ENCODE measurements at places on chromosomes 5 and 9. TPM values are rescaled to one million over a fixed set of nuclear protein-coding genes. Genes with fewer than 3 reads are reported as not detected.

DNA sequence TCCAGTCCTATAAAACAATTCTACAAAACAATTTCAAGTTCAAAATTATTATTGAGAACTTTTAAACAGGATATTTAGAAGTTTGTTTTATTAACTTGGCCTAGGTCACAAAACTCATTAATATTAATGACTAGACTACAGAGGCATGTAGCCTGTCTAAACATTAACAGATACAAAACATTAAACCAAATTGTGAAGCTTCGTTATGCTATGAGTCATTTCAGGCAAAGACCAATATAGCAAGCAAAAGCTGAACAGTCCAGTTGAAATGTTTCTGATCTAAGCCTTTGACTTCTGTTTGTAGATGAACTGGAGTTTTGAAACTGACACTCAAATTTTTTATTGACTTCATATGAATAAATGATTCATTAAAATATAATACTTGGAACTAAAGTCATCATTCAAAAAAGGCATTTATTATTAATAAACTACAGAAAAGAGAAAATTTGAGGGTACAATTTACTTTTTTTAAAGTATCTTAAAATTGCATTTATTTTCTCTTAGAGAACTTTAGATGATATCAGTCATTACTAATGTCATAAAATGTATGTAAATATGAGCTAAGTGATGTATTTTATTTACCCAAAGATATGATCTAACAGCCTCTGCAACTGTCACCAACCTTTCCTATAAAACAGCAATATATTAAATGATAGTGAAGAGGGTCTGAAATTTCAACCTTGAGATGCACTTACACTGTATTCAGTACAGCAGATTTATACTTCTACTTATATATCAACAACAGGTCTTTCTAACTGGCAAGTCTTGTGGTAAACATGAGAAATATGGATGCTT, 188.8 kb downstream of the COMMD10 start:
- no peaks in the 10 kb centered on the region for H3K27me3 ChIP-seq
- no peak overlapping the region for H3K27ac ChIP-seq
- no peak for DNase-seq
- no peaks in the 10 kb centered on the region for H3K36me3 ChIP-seq

- H3K27ac ChIP-seq, result peak overlapping the region; percentile 15
- no peaks in the 10 kb centered on the region for H3K36me3 ChIP-seq
- no peak for DNase-seq
- no peak overlapping the region for H3K4me3 ChIP-seq
- H3K4me1 ChIP-seq, result no peaks in the 10 kb centered on the region
- H3K27me3 ChIP-seq, result no peaks in the 10 kb centered on the region
These were observed 268.8 kb downstream of the MLLT3 start for GRCh38 chr9:20353524-20353923.

DNA sequence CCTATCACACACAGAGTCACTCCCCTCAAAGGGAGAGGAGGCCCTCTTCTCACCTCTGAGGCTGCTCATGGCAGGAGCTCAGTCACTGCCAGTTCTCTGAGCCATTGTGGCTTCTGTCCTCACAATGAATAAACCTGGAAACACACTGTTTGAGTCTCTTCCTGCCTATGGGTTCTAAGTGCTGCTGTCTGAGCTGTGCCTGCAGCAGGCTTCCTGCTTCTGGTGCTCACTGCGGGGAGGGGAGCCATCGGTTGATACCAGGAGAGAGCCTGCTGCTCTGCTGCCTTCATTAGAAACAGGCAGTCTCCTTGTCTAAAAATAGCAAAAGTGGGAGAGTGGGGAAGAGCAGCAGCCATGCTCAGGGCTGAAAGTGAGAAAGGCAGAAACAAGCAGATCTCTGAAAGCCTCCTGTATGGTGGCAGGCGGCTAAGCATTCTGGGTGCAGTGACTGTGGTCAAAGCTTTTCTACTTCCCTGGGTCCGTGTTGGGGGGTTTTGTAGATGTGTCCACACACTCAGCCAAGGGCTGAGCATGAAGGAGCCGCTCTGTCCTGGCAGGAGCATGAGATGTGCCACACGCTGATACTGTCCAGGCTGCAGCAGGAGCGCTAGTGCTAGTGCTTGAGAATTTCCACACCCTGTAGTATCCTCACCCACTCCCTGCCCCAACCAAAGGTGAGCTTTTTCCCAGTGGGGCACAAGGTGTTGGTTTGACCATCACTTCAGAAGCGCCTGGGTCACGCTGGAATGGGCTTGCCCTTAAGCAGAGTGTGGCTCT, 34.2 kb downstream of the PRKACG start:
- H3K36me3 ChIP-seq, result no peaks in the 10 kb centered on the region
- H3K27me3 ChIP-seq, result no peaks in the 10 kb centered on the region
- no peak overlapping the region for H3K27ac ChIP-seq
- peaks cover 6% of the 10 kb centered on the region for H3K4me1 ChIP-seq
- no peak for DNase-seq
- H3K4me3 ChIP-seq, result no peak overlapping the region

The SGCD gene
- 9.2 TPM for total RNA-seq

- no peak overlapping the region for H3K27ac ChIP-seq
- H3K4me3 ChIP-seq, result no peak overlapping the region
- no peaks in the 10 kb centered on the region for H3K4me1 ChIP-seq
- no peak for DNase-seq
- H3K36me3 ChIP-seq, result no peaks in the 10 kb centered on the region
- H3K27me3 ChIP-seq, result no peaks in the 10 kb centered on the region
These were observed 66.0 kb upstream of the PTPRD start for GRCh38 chr9:10678790-10679189.

The GLRA1 gene
- total RNA-seq, result not detected

- H3K4me1 ChIP-seq, result no peaks in the 10 kb centered on the region
- no peak overlapping the region for H3K27ac ChIP-seq
- H3K27me3 ChIP-seq, result no peaks in the 10 kb centered on the region
- H3K4me3 ChIP-seq, result no peak overlapping the region
- DNase-seq, result no peak
These were observed 12.2 kb upstream of the ELL2 start for GRCh38 chr5:95973793-95974325.

The EPB41L4B gene
- total RNA-seq, result under 0.01 TPM

The FAM13B gene
- 40.6 TPM for total RNA-seq

The GRXCR2 gene
- total RNA-seq, result not detected

DNA sequence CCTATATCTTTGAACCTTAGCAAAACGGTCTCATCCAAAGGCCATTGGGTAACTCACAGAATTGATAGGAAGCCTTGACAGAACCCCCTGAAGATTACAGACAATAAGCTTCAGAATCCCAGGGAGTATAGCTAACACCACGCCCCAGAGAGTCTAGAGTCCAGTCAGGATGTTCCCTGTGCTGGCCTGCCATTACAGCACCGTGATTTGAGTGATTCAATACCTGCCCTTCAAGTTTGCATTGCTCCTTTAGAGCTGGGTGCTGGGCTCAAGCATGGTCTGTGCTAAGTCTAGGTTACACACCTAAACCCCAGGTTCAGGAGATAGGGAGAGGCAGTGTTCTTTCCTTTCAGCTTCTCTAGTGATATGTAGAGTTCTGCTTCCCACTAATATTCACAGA, 90.5 kb downstream of the RASEF start:
- H3K36me3 ChIP-seq, result no peaks in the 10 kb centered on the region
- no peak overlapping the region for H3K4me3 ChIP-seq
- H3K4me1 ChIP-seq, result no peaks in the 10 kb centered on the region
- H3K27me3 ChIP-seq, result no peaks in the 10 kb centered on the region
- H3K27ac ChIP-seq, result no peak overlapping the region

DNA sequence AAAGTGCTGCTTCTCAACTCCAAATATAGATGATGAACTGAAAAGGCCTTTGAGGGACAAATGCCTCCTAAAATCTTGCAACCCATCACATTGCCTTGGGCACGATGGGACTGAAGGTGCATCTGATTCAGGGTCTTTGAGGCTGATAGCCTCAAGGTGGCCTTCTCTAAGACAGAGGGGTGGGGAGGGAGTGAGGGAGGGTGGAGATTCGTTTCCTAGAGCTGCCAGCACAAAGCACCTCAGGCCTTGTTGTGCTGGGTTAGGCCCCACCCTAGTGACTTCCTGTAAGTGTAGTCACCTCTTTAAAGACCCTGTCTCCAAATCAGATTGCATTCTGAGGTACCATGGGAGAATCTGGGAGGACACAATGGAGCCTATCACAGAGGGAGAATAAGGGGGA, 57.1 kb downstream of the BARX1 start:
- no peaks in the 10 kb centered on the region for H3K27me3 ChIP-seq
- H3K36me3 ChIP-seq, result no peaks in the 10 kb centered on the region
- peak; percentile 3 for DNase-seq
- H3K4me1 ChIP-seq, result no peaks in the 10 kb centered on the region
- H3K27ac ChIP-seq, result no peak overlapping the region

The PCDHA7 gene
- not detected for total RNA-seq

DNA sequence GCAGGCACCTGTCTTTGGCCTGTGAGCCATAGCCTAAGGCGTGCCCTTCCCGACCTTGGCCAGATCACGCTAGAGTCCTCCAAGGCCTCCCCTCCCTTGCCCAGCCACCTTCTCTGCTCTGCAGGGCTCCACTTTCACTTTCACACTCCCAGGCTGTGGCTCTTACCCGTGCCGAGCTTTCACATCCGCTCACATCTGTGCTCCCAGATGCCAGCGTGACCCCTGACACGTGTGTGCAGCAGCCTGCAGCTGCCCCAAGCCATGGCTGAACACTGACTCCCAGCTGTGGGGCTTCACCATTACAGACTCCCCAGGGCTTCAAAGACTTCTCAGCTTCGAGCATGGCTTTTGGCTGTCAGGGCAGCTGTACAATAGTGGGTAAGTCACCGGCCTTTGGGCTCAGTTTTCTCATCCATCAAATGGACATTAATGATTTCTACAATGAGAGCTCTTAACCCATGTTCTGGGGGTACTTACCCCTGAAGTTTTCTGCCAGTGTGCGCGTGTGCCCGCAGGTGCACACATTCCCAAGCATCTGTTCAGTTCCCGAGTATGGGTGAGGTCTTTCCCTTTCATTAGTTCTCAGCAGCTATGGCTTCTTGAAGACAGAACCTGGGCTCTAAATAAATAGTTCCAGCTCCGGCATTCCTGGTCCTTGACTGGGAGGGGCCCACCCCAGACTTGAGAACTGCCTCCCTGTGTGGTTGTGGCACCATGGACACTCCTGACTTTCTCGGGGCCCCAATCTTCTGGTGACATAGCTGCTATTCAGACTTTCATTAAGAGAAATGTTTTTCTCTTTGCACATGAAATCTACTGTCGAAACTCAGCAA, 118.6 kb downstream of the RGS3 start:
- H3K27ac ChIP-seq, result peak overlapping the region; percentile 60
- DNase-seq, result peak; percentile 61
- H3K36me3 ChIP-seq, result no peaks in the 10 kb centered on the region

The PCDHB6 gene
- total RNA-seq, result 1.2 TPM

DNA sequence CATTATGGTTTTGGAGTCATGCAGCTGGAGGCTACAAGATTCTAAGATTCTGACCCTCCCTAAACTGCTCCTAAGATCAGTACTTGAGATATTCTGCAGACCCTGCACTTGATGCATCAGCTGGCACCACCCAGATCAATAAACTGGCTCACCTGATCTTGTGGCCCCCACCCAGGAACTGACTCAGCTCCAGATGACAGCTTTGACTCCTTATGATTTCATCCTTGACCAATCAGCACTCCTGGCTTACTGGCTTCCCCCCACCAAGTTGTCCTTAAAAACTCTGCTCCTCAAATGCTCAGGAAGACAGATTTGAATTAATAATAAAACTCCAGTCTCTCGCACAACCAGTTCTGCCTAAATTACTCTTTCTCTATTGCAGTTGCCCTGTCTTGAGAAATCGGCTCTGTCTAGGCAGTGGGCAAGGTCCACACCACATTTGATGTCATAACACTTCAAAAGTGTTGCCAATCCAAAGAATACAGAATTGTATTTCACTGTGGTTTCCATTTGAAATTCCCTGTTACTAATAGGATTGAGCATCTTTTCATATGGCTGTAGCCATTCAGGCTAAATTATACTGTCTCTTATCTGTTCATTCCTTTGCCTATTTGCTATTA, 14.8 kb upstream of the SLC30A5 start:
- H3K4me1 ChIP-seq, result no peaks in the 10 kb centered on the region
- H3K27me3 ChIP-seq, result no peaks in the 10 kb centered on the region
- DNase-seq, result no peak
- H3K4me3 ChIP-seq, result no peak overlapping the region
- H3K27ac ChIP-seq, result no peak overlapping the region

The FOXB2 gene
- total RNA-seq, result not detected

GRCh38 chr9:93198117-93198837, 14.3 kb downstream of the WNK2 start:
- H3K27ac ChIP-seq, result no peak overlapping the region
- no peaks in the 10 kb centered on the region for H3K27me3 ChIP-seq
- DNase-seq, result no peak
- no peaks in the 10 kb centered on the region for H3K4me1 ChIP-seq
- H3K4me3 ChIP-seq, result no peak overlapping the region
- H3K36me3 ChIP-seq, result no peaks in the 10 kb centered on the region

DNA sequence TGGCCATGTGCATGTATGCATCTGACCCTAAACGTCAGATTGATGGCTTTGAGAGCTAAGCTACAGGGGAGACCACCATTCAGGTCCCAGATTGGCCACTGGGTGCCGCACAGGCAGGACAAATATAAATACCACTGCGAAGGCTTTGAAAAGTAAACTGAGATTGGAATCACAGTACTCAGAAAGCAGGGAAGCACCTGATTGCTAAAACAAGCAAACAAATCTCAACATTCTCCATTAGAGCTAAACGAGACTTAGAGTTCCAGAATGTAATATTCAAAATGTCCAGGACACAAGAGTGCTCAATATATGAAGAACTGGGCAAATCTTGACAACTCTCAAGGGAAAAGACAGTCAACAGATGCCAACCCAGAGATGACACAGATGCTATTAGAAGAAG, 61.0 kb upstream of the GFPT2 start:
- no peaks in the 10 kb centered on the region for H3K36me3 ChIP-seq
- no peaks in the 10 kb centered on the region for H3K4me1 ChIP-seq
- H3K27me3 ChIP-seq, result no peaks in the 10 kb centered on the region
- H3K27ac ChIP-seq, result no peak overlapping the region
- no peak overlapping the region for H3K4me3 ChIP-seq

The ZFP2 gene
- 5.7 TPM for total RNA-seq

- no peaks in the 10 kb centered on the region for H3K36me3 ChIP-seq
- no peak overlapping the region for H3K27ac ChIP-seq
- DNase-seq, result no peak
- H3K4me3 ChIP-seq, result no peak overlapping the region
These were observed 339.9 kb downstream of the TENT4A start for GRCh38 chr5:7053125-7053524.

The GDF9 gene
- 0.62 TPM for total RNA-seq

All from uterus (tissue), 4 donors.